Kidney capillary endothelial cell (primary cell): ENCODE measurements at places on chromosomes 5 and 9.

GRCh38 chr5:56849671-56850070 is 34.3 kb downstream of the MAP3K1 start:
- DNase-seq, result no peak

DNA sequence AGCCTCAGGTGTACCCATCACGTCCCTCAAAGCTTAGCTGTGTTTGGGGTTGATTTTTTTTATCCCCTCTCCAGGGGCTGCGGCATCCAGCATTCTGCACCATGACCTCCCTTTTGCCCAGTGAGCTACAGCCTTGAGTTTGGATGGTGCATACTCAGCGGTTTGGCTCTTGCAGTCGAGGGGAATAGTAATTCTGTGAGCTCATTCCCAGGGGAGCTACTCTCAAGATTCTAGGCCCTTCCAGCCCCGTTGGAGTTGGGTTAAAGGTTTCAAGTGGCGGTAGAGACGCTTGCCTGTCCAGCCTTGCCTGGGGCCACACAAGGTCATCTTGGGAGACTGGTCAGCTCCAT is 102.2 kb upstream of the SPRY4 start:
- DNase-seq, result peak; percentile 71

DNA sequence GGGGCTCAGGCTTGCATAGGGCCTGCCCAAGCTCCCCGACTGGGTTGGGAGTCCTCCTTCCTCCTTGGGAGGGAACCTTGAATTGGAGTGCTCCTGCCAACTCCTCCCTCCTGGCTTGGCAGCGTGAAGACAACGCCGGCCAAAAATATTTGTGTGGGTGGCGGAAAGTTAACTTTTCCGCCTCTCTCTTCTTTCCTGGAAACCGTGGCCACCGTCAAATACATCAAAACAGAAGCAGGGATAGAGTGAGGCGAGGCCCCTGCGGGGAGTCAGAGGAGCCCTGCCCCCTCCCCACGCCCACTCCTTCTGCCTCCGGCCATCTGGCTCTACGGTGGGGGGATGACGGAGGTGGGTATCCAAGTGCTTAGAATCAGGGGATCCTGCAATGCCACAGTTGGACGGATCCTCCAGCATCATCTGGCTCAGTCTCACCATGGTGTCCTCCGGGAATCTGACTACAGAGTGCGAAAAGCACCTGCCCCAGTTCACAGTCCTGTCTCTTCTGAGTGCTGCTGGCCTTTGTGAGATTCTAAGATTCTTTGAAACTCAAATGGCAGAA is 25.2 kb upstream of the SYNPO start:
- DNase-seq, result no peak

DNA sequence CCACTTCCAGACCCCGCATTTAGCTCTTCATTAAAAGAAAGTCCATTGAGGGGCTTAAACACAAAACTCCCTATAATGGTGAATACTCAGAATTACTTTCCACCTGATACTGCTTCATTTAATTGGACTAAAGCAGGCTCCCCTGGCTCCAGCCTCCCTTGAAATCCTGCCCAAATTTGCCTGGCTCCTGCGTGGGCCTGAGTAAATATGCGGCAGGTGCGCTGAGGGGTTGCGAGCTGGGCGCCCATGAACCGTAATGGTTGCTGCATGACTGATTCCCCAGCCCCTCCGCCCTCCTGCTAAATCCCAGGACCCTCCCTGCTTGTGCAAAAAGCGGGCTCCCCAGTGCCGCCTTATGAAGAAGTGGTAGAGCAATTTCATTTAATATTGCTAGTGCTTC is 639.7 kb downstream of the BNC2 start:
- no peak for DNase-seq

GRCh38 chr9:95268681-95269080 is 48.8 kb downstream of the FANCC start:
- DNase-seq, result peak; percentile 16

- no peak for DNase-seq
Measured at GRCh38 chr9:89508951-89509615, 11.2 kb upstream of the SEMA4D start.

GRCh38 chr5:170338933-170339779 is 41.6 kb upstream of the LCP2 start:
- no peak for DNase-seq
